ENCODE measurements at places on chromosomes 1 and 21.

- DNase-seq: no peak
Observed at GRCh38 chr1:108119500-108119899, 80.6 kb downstream of the SLC25A24 start.

GRCh38 chr1:196366817-196367495 lies 241.3 kb downstream of the KCNT2 start:
- DNase-seq: no peak

- no peak for DNase-seq
Observed at GRCh38 chr1:15214527-15214926, 32.5 kb upstream of the FHAD1 start.

DNA sequence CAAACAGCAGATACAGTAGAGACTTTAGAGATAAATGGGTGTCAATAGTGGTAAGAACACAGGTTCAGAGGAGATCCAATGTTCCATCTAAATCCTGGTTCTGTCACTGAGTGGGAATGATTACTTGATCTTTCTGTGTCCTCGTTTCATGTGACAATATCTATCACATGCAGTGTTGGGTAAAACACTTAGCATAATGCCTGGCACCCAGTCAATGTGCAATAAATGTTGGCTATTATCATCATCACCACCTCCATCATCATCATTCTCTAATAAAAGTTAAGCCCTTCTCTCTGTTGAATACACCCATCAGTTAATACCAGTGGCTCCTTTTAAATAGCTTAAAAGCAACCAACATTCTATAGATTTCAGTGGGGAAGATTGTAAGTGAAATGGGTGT lies 184.7 kb downstream of the ST6GALNAC3 start:
- DNase-seq: no peak

DNA sequence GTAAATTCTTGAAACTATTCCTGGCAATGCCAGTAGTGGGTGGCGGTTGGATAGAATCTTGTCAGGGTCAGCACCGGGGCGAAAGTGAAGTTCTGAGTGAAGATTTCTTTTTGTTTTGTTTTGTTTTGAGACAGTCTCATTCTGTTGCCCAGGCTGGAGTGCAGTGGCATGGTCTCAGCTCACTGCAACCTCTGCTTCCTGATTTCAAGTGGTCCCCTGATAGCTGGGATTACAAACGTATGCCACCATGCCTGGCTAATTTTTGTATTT lies 33.3 kb downstream of the PCNT start:
- no peak for DNase-seq

DNA sequence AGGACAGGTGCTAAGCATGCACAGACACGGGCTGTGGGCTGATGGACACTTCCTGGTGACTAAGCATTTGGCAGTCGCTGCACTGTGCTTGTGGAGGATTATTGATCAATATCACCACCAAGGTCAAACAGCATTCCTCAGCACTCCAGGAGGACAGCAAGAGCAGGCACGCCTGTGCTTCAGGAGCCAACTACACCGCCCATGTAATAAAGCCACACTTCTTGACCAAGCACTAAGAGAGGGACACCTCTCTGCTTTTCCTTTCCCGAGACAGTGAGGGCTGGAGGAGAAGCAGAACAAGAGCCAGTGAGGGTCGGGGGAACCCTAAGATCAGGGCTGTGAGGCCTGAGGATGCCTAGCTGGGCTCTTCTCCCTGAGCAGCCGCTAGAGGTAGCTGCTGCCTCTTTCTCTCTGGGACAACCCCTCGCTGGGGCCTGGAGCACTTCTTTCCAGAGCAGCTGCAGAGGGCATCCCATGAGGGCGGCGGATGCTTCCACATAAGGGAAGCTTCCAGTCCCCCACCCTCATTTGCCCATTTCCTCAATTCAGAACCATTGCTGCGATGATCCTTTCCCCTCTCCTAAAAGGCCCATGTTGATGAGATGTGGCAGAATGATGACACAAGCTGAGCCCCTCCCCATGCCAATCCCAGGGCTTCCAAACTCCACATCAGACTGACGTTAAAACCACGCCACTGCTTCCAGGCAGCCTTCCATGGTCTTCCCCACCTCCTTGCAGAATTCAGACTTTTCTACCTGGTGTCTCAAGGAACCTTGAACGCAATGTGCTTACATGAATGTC lies 19.1 kb downstream of the RAB7B start:
- DNase-seq: no peak

GRCh38 chr1:101115112-101115511 lies 89.5 kb upstream of the DPH5 start:
- no peak for DNase-seq

- DNase-seq: no peak
Observed at GRCh38 chr1:224791362-224791941, 138.0 kb upstream of the DNAH14 start.

DNA sequence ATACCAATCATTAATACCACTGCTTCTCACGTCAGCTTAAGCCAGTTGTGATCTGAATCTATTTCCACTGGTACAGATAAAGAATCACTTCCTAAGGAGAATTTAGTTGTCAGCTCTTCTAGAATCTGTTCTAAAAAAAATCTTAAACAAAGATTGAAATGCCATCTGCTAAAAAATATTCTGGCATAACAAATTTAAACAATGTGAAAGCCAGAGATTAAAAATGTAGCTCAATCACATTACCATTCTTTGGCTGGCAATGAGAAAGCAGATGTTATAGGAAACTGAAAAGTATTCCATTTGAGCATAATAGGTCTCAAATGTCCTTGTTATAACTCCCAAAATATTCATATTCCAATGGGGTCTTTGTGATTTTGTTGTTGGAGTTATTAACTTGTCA lies 21.7 kb upstream of the LRRC8B start:
- DNase-seq: no peak

GRCh38 chr1:99704356-99704816 lies 58.5 kb downstream of the PALMD start:
- DNase-seq: no peak

GRCh38 chr1:42109600-42109999 lies 43.6 kb upstream of the GUCA2B start:
- DNase-seq: no peak

- DNase-seq: no peak
Observed at GRCh38 chr1:194279975-194280374, 1093.6 kb upstream of the B3GALT2 start.

- DNase-seq: peak; percentile 50
Observed at GRCh38 chr1:211259638-211260126, 516 bp downstream of the RCOR3 start.

DNA sequence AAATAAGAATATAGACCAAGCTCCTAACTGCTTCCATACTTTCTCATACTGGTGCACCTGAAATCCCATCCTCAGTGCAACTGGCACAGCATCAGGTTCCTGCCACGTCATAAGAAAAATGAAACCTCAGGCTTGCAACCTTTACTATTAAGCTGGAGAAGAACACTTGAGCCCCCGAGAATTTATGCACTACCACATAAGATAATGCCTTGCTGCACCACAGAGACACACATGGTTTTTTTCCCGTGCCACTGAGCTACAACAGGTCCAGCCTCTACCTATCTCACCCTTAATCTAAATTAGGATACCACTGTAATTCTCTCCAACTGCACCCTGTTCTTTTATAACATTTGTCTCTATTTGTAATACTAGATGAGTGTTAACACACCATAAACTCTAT lies 174.5 kb downstream of the DENND1B start:
- no peak for DNase-seq

GRCh38 chr1:201889090-201889968 lies 631 bp downstream of the SHISA4 start:
- no peak for DNase-seq

DNA sequence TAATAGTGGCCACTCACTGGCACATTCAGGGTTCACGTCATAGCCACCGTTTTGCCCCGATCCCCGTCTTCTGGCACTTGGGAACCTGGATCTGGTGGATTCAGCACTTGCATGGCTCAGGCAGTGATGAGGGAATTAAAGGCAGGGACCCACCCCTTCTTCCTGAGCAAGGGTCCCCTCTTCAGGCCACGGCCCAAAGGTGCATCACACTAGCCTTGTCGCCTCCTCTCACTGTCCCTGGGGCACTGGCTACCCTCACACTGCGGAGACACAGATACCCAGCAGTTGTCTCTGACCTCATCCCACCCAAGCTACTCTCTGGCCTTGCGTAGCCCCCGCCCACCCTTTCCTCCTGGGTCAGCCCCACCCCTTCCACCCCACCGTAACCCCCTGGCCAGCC lies 19.9 kb upstream of the LDLRAP1 start:
- no peak for DNase-seq

- no peak for DNase-seq
Observed at GRCh38 chr1:79259390-79260336, 253.1 kb upstream of the ADGRL4 start.

- no peak for DNase-seq
Observed at GRCh38 chr1:160483505-160484185, 39.4 kb downstream of the SLAMF6 start.

GRCh38 chr1:22595108-22595507 lies 31.8 kb downstream of the EPHA8 start:
- no peak for DNase-seq

DNA sequence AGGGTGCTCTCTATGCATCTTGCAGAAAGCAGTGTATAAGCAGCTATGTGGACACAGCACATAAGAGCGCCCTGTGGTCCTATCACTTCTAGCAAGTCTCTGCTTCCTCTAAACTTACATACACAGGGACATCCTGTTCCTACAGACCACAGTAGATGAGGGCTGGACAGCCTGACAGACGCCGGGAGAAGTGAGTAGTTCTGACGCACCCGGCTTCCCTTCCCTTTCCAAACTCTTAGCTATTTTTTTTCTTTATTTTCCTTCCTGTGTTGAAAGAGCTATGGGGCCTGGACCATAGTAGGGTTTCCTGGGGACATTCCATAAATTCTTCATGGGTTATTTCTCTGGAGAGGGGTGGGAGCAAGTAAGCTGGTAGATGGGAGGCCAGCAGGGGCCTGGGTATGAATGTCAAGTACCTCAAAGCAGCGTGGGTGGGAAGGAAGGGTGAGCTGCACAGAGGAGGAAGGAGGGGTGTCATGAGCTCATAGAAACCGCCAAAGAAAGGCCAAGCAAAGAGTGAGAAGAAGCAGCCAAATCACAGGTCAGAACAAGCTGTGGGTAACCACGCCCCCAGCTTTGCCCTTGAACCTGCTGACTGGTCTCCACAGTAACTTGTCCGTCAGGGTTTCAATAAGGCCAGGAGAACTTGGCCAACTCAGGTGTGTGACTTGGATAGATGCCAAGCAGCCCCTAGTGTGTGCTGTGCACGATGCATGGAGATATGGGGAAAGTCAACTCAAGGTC lies 36.6 kb downstream of the PLXNA2 start:
- DNase-seq: no peak

GRCh38 chr1:179137617-179138255 lies 55.9 kb downstream of the TOR3A start:
- DNase-seq: no peak

DNA sequence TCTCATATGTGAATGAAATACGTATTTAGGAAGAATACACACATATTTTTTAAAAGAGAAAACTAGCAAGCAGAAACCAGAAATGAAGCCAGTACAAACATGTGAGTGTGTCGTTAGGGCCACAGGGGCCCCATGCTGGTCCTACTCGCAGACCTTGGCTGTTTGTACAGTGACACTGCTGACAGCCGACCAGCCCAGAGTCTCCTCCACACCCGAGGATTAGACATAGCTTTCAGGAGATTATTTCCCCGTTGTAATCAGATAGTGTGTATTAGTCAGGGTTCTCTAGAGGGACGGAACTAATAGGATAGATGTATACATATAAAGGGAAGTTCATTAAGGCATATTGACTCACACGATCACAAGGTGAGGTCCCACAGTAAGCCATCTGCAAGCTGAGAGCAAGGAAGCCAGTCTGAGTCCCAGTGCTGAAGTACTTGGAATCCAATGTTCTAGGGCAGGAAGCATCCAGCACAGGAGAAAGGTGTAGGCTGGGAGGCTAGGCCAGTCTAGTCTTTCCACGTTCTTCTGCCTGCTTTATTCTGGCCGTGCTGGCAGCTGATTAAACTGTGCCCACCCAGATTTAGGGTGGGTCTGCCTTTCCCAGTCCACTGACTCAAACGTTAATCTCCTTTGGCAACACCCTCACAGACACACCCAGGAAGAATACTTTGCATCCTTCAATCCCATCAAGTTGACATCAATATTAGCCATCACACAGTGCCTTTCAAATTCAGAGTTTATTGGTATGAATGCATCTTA lies 51.2 kb downstream of the DIP2A start:
- DNase-seq: no peak

DNA sequence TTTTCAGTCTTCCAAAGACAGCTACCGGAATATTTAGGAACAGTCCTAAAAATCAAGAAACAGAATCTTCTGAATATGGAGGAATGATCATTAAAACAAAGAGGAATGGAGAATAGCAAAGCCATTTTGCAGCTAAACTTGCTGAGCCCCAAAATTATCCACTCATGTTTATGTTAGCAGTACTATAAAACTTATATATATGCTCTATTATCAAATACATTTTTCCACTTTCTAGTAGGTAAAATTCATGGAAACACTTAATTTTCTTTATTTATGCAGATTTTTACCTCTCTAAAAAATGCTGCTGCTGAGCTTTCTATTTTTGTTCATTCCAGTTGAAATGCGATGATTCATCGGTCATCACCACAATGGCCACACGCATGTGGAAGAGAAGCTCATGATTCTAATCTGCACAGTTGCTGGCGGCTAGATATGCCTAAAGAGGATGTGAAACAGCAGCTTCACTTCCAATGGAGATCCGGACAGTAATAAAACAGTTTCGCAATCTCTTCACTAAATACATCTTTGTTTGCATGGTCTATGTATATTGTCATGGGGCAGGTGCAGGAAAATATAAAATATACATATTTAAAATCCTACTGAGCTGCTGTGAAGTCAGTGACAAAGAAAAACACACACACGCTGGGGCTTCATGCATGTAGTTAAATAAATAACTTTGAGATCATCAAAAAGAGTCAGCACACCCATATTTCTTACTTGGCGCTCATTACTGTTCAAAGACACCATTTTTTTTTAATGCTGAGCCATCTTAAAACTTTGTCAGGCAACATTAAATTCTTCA lies 292.2 kb downstream of the SMYD3 start:
- no peak for DNase-seq

DNA sequence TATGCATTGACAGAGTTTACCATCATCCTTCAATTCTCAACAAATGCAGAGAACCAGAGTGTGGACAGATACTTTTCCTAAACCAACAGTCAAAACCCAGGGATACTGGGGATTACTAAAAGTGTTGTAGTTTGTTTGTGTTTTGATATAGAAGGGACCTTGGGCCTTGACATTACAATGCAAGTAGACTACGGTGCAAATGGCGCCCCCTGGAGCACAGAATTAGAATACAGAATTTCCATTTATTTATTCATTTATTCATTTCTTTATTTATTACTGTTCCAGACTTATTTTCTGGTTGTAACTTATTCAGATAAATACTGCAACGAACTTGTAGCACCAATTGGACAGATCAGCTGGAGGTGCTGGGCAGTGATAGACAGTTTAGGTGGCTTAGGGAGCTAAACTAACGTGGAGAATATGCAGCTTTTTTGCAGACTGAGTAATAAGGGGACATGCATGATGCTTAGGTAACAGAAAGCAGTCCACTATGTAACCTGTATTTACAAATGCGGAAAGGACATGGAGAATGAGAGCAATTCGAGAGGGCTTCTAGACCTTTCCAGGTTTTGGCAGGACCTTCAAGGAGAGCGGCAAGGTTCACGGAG lies 42.6 kb downstream of the KIRREL1 start:
- no peak for DNase-seq

All from T-helper 9 cell (primary cell).